Stomach (tissue), 19 donors: ENCODE measurements at places on chromosomes 7 and 10. TPM values are rescaled to one million over a fixed set of nuclear protein-coding genes. Genes with fewer than 3 reads are reported as not detected.

- H3K4me1 ChIP-seq, result peaks cover 10% of the 10 kb centered on the region
- no peaks in the 10 kb centered on the region for H3K27me3 ChIP-seq
- no peaks in the 10 kb centered on the region for H3K36me3 ChIP-seq
- H3K27ac ChIP-seq, result no peak overlapping the region
- no peak overlapping the region for H3K4me3 ChIP-seq
Measured at GRCh38 chr10:46525177-46525823, 31.2 kb downstream of the GPRIN2 start.

GRCh38 chr10:96614515-96614914, 27.7 kb upstream of the TM9SF3 start:
- peaks cover 49% of the 10 kb centered on the region for H3K4me1 ChIP-seq
- no peak overlapping the region for H3K27ac ChIP-seq
- no peak overlapping the region for H3K4me3 ChIP-seq
- DNase-seq, result no peak
- no peaks in the 10 kb centered on the region for H3K36me3 ChIP-seq

DNA sequence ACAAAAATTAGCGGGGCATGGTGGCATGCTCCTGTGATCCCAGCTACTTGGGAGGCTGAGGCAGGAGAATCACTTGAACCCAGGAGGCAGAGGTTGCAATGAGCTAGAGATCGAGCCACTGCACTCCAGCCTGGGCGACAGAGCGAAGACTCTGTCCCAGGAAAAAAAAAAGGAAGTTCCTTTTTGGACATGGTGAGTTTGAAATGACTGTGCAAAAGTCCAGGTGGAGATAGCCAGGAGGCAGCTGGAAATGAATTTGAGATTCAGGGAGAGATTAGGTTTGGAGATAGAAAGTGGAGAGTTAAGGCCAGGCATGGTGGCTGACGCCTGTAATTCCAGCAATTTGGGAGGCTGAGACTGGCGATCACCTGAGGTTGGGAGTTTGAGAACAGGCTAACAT, 139.1 kb downstream of the MARCHF5 start:
- DNase-seq, result no peak
- H3K27me3 ChIP-seq, result no peaks in the 10 kb centered on the region
- H3K4me3 ChIP-seq, result no peak overlapping the region
- no peak overlapping the region for H3K27ac ChIP-seq
- H3K4me1 ChIP-seq, result no peaks in the 10 kb centered on the region

DNA sequence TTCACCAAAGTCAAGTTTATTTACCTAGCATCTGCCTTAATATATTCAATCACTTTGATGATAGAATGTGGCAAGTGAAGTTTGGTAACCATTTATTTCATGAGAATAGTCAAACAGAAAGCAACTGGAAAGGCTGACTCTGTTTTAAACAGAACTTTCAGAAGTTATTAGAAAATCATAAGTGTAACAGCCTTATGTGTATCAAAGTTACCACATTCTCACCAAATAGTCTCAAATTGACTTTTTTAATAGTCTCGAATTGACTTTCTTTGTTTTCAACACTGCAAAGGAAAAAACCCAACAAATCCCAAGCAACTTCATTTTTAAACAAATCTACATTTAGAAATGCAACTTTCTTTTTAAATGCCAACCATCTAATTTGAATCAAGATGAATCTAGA, 29.5 kb downstream of the NAMPT start:
- DNase-seq, result no peak
- peaks cover 57% of the 10 kb centered on the region for H3K36me3 ChIP-seq
- H3K4me1 ChIP-seq, result no peaks in the 10 kb centered on the region
- H3K27me3 ChIP-seq, result no peaks in the 10 kb centered on the region
- H3K4me3 ChIP-seq, result no peak overlapping the region

GRB10 gene
- total RNA-seq, result 84.9 TPM

FRA10AC1 gene
- 5.3 TPM for total RNA-seq
